ENCODE measurements at places on chromosomes 12 and 14.

DNA sequence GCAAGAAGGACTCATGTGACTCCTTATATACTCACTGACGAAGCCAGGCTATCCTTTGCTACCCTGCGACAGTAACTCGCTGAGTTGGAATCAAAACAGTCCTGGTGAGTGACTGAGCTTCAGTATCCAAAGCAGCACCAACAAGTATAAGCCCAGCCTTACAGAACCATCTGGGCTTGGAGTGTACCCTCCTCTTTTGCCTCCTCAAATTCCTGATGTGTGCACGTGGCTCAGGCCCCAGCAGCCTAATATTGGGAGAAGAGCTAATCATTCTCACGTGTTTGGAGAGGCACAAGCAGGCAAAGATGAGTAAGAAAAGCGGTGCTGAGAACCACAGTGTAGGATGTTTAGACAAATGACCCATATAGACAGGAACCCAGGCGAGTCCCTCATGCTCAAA lies 34.4 kb downstream of the PPTC7 start:
- no peak for DNase-seq

- DNase-seq: no peak
These were observed 1002.5 kb downstream of the AACS start for GRCh38 chr12:126067626-126068329.

DNA sequence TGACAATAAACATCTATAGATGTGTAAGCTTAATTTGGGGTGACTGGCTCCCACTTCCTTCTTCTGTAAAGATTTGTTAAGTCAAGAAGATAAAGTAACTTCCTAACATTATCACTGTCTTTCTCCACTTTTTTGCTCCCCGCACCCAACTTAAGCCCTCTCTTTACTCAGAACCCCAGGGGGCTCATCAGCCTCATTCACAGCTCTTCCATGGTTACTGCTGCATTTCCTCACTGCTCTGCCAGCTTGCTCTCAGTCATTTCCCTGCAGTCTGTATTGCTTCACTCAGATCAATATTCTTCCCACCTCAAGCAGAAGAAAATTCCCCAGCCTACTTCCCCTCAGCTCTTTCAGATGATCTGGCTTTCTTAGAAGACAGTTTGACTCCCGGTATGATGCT lies 102.0 kb downstream of the PIK3C2G start:
- no peak for DNase-seq

DNA sequence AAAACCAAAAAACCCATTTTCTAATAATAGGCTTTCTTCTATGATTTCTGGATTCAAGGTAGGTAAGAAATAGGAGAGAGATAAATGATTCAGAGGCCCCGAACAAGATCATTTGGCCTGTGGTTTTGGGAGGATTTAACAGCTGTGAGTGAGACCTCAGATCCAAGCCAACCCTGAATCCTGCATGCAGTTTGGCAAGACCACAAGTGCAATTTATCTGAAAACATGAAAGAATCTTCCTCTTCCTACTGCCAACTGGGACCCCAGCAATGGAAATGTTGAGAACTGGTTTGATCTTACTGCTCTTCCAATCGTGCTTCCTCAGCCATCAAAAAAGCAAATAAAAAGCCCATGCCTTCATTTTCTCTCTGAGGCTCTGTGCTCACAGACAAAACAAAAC lies 519.7 kb upstream of the TBX3 start:
- DNase-seq: no peak

GRCh38 chr14:42192738-42193653 lies 586.3 kb downstream of the LRFN5 start:
- no peak for DNase-seq

GRCh38 chr12:125079648-125080645 lies 14.7 kb downstream of the AACS start:
- peak; percentile 77 for DNase-seq

DNA sequence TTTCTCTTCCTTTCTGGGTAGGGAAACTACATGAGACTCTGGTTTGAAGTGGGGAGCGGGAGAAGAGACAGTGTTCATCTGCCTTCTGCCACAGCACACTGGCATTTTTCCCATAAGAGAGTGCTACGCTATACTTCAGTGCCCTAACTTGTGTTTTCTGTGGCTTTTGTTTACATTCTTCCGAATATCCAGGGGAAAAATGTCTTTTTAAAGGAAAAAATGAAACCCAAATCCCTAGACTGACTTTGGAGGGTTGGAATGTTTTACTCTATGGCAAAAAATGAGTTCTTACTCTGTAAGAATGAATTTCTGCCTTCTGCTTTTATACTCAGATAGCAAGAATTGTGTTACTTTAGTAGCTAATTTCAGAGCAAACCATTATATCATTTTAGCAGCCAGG lies 88.1 kb upstream of the TMEM263 start:
- DNase-seq: no peak

DNA sequence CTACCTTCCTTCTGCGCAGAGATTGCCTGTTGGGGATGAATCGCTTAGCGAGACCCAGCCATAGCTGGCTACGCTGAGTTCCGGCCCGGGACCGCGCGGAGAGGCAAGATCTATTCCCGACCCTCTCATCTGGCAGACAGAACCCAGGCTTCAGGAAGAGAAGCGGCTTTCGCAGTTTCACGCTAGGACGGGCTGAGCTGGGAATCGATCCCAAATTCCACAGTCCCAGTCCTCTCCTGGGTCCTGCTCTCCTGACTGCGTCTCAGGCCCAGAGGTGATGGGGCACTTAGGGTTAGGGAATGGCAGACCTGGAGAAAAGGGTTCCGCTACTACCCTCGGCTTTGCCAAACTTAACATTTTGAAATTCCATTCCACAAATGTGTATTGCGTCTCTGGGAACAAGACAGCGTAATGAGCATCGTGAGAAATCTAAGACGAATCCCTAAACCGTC lies 2.8 kb downstream of the PTPN21 start:
- no peak for DNase-seq

- DNase-seq: no peak
These were observed 887.6 kb upstream of the SEL1L start for GRCh38 chr14:82421286-82421685.

DNA sequence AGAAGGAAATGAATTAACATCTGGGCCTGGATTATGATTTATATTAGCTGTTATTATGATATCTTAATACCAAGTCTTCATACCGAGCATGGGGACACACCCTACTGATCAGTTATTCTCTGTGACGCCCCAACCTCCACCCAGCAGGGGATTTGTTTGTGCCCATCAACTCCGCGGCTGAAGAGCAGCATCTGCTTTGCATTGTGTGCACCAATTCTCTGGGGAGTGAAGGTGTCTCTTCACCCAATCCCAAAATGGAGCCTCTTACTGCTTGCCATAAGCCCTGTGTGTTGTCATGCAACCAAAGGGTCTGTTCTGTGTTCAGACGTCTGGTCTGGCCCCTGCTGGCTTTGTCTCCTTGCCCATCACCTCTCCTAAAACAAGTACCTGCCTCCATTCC lies 25.4 kb downstream of the DHRS2 start:
- no peak for DNase-seq

GRCh38 chr12:72094490-72094889 lies 155.8 kb downstream of the TPH2 start:
- DNase-seq: no peak

DNA sequence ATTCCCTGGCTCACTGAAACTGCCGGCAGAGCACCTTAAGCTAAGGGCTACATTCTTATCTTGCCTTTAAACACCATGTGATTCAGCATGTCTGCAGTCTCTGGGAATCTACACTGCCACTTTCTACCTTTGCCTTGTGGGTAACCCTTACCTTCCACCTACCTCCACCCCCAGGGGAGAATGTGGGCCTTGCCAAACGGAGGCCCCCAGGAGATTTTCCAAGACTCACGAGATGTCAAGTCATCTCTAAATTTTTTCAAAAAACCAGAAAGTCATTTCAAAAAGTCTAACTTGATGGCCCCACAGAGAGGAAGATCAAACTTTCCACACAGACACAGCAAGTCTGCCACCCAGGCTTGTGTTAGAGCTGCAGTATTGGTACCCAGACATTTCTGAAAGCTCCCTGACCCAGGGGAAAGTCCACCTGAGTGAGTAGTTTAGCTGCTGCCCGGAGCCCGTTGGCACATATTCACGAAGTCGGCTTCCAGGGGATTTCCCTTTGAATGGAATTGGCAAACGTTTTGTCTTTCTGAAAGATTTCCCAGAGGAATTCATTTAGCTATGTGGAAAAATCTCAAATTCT lies 4.7 kb upstream of the PSMA6 start:
- DNase-seq: no peak

- DNase-seq: peak; percentile 63
These were observed 106.3 kb downstream of the SPTSSA start for GRCh38 chr14:34355584-34356263.

DNA sequence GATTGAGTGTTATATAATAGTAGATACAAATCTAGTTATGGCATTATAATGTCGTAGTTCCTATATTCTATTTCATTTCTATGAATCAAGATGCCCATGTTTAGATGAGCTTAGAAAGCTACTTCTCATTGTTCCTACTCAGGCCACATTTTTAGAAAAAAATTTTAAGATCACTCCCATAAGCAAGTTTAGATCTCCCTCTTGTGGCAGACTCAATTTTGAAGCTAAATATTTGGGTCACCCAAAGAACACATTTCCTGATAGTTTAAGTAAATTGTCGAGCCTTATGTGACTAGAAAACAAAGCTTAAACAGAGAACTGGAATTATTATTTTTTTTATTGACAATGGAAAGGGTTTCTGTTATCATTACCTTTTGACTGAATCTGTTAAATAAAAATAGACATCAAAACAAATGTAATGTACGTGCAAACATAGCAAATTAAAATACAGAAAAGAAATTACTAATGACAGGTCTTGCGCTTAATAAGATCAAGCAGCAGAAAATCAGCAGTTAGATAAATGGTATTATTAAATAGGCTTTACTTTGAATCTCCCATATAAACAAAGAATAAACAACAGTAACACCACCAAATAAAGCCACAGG lies 180.2 kb downstream of the ACSS3 start:
- DNase-seq: no peak

DNA sequence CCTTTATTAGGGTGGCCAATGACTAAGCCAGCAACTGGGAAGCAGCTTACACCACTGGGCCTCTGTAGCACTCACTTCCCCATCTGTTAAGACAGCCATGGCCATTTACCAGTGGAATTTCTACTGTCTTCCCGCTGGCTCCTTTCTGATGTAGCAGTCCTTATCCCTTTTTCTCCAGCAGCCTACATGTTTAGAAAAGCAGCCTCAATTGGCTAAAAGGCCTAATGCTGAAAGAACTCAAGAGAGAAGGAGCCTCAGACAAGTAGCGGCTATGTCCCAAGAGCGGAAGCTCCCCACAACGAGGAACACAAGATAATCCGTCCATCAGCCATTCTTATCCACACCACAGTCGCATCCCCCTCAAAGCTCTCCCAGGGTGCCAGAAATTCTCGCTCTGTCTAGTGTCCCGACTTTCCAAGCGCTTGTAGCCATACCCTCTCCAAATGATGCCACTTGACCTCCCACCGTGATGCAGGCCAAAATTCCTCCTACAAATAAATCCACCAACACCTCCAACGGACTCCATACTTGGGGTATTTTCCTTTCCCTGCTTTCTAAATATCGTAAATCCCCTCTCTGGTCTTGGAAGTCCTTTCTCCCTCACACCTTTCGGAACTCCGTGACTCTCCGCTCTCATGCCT lies 624 bp downstream of the M6PR start:
- no peak for DNase-seq

- DNase-seq: no peak
These were observed 148.4 kb upstream of the PLEKHG7 start for GRCh38 chr12:92554158-92555073.

DNA sequence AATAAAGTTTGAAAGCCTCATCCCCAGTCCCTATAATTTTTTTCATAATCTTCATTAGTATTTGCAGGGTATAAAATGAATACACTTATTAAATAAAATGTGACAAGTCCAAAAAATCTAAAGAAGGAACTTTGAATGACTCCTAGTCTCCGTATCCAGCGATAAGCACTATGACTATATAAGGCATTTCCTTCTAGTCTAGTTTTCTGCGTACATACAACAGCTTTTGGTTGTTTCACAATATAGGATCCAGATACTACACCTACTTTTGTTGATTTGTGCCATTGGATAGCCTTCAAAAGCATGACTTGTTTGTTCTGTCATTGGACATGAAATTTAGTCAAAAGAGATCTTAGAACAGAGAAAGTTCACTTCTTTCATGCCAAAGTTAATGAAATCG lies 133.3 kb upstream of the PWP1 start:
- no peak for DNase-seq

- DNase-seq: no peak
These were observed 91.1 kb downstream of the FOXN3 start for GRCh38 chr14:89325959-89326358.

DNA sequence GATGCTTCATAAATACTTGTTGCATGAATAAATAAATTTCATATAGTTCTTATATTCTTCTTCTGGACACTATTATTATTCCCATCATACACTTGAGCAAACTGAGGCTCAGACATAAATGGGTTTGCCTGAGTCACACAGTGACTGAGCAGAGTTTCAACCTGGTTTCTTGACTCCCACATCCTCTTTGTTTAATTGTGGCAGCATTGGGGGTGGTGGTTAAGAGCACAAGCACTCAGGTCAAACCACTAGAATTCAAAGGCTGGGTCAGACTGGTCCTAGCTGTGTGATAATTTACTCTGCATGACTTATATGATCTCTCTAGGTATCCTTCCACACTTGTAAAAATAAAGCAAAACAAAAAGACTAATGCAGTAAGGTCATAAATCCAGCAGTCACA lies 274.9 kb upstream of the SRRM4 start:
- no peak for DNase-seq

DNA sequence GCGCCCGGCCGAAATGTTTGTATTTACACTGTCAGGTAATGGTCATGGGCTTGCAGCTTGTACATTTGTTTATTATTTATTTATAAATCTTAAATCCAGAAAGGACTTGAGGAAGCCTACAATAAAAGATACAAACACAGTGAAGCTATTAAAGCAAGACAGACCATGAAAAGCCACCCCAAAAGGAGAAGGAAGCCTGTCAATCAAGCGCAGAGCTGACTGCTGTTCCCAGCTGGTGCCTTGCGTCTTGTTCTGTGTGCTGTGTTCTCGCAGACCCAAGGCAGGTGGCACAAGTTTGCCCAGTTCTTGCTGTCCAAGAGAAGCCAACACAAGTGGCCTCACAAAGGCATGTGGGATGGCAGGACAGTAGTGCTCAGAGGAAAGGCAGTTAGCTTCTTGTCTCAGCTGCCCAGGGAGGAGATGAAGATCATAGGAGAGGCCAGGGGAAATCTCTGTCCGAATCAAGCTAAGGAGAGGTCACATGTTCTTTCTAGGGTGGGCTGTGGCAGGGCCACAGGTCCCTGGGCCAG lies 73.2 kb downstream of the SLC25A47 start:
- DNase-seq: no peak

DNA sequence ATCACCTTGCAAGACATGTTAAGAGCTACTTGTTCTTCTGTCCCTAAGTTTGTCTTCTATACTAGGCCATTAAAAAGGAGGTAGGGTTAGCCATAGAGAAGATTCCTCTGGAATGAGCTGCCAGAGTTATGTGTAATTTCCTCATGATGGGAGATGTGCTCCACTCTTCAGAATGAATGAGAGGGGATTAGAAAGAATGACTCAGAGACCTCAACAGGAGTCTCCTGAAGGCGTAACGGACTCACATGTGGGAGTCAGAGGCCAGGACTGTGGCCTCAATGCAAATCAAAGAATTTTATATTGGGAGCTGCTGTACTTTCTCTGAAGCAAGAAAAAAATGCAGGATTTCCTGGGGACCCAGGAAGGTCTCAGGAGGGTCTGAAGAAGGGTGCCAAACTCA lies 87.8 kb upstream of the ATXN7L3B start:
- no peak for DNase-seq
